ENCODE measurements at places on chromosomes 1 and 21.

DNA sequence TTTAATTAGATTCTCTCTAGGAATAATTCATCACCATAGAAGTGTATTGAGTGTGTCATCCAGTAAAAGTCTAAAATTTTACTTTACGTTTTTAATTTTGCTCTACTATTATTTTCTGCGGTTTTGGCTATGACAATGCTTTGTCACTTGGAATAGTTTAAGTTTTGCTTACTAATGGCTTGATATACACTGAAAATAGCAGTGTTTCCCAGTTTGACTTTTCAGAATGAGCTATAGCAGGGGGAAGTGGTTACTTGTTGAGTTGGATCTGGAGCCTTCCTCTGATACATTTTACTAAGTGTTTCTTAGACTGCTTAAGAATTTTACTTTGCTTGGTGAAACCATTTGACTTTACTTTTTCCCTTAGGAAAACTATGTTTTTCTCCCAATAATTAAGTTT lies 5.0 kb downstream of the DNAJC16 start:
- no peak for DNase-seq

- no peak for DNase-seq
These were observed 296.6 kb downstream of the TTLL7 start for GRCh38 chr1:83702356-83702755.

GRCh38 chr1:209349363-209350308 lies 233.9 kb upstream of the CAMK1G start:
- no peak for DNase-seq

- peak; percentile 25 for DNase-seq
These were observed 196.2 kb downstream of the ZC3H11B start for GRCh38 chr1:219416598-219417238.

DNA sequence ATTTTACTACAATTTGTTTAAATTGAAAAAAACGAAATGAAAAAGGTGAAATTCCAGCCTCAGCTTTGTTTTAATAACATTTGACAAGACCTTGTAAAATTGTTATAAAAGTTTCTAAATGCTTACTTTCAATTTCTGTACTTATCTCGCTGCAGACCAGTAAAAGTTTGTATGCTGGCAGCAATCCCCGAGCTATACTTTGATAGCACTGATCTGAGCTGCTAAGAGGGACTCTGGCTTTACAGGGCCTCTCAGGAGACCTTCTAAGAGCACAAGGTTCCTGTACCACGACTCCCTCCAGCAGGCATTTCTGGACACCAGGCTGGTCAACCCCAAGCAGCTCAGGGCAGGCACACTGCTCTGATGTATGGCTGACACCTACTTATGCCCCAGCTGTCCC lies 13.1 kb downstream of the STMN1 start:
- no peak for DNase-seq

DNA sequence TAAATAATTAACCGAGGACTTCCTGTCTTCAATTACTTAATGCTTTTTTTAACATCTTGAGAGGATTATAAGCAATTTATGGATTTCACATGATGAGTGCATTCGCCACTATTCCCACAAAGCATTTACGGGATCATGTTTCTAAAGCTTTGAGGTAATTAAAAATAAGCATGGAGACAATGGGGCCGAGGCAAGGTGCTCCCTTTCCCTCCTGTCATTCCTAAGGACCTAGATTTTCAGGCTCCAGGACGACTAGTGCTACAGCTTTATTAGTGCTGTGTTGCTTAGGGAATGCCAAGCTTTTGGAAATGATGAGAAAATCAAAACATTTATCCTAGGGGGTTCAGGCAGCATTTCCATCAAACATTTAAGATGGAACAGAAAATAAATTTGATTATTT lies 209.2 kb downstream of the KCTD3 start:
- DNase-seq: no peak

GRCh38 chr1:40567825-40568224 lies 36.4 kb downstream of the ZNF684 start:
- DNase-seq: no peak

- DNase-seq: no peak
These were observed 35.9 kb downstream of the RGSL1 start for GRCh38 chr1:182485861-182486260.

DNA sequence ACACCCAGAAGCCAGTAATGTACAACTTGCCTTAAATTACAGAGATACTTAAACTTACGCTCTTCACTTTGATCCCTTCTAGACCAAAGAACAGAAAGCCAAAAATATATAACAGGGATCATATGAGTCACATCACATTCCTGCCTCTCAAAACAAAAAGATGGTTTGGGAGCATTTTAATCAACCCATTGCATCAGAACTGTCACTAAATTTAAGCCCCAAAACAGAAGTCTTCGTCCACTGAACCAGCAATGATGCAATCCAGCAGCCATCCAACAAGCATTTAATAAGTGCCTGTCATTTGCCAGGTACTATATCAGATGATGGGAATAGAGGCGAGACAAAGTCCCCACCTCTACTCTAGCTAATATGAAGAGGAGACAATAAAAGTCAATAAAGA lies 42.7 kb upstream of the GLIS1 start:
- peak; percentile 13 for DNase-seq

GRCh38 chr1:85278853-85279314 lies 2.5 kb upstream of the BCL10 start:
- DNase-seq: peak; percentile 82

DNA sequence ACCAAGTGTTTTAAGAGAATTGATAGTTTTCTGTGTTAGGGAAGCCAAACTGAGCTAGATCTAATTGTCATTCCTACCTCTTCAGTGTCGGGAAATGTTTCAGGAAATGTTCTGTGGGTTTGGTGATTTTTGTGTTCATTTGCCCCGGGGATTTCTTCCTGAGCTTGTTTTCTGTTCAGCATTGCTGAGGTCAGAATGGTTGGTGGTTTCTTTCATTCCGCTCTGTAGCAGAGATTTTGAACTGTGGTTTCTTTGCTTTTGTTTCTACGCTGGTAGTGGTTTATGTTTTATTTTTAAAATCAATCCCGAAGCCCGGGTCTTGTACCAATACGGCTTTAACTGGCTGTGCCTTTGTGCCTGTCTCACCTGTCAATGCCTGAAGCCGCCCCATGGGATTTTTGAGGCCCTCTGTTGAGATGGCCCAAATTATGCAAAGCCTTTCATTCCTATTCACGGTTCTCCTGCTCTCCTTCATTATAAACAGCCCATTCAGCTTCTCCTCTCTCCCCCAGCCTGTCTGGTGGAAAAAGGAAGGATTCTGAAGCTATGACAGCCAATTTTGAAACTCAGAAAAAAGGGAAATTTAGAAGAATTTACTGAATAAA lies 417.2 kb upstream of the KAZN start:
- DNase-seq: no peak

GRCh38 chr1:72013161-72013560 lies 269.2 kb downstream of the NEGR1 start:
- DNase-seq: no peak

- no peak for DNase-seq
These were observed 295.9 kb upstream of the ADGRL4 start for GRCh38 chr1:79302380-79302930.

DNA sequence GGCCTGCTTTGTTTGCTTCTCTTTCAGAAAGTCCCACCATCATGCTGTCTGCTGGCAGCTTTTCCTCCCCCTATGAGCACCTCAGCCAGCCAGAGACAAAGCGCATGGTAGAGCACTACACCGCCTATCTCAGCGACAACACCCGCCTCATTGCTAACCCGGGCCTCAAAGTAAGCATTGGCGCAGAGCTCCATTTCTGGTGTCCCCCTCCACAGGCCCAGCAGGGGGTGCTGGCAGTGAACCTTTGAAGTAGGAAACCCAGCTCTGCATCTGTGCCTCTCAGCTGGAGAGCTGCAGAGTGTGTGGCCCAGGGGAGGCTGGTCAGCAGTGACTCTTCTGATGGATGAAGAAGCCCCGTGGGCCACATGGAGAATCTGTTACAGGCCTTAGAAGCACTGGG lies 81.2 kb upstream of the RAVER2 start:
- DNase-seq: no peak

- DNase-seq: no peak
These were observed 29.0 kb downstream of the MRPL39 start for GRCh38 chr21:25578056-25578961.

- DNase-seq: no peak
These were observed 148.0 kb upstream of the LMO4 start for GRCh38 chr1:87180682-87181081.

GRCh38 chr1:218344814-218345672 lies at the start of gene TGFB2:
Gene TGFB2 (plus strand): TSS chr1:218345336. CDS start chr1:218346702, 1,366 bp downstream.
- DNase-seq: peak; percentile 67

GRCh38 chr1:228778466-228778865 lies 43.2 kb downstream of the RHOU start:
- no peak for DNase-seq

GRCh38 chr1:94183197-94183815 lies 54.1 kb downstream of the ARHGAP29 start:
- no peak for DNase-seq

GRCh38 chr1:48025076-48025475 lies 27.9 kb upstream of the TRABD2B start:
- DNase-seq: no peak

- no peak for DNase-seq
These were observed 33.4 kb upstream of the PRKACB start for GRCh38 chr1:84110629-84111028.

DNA sequence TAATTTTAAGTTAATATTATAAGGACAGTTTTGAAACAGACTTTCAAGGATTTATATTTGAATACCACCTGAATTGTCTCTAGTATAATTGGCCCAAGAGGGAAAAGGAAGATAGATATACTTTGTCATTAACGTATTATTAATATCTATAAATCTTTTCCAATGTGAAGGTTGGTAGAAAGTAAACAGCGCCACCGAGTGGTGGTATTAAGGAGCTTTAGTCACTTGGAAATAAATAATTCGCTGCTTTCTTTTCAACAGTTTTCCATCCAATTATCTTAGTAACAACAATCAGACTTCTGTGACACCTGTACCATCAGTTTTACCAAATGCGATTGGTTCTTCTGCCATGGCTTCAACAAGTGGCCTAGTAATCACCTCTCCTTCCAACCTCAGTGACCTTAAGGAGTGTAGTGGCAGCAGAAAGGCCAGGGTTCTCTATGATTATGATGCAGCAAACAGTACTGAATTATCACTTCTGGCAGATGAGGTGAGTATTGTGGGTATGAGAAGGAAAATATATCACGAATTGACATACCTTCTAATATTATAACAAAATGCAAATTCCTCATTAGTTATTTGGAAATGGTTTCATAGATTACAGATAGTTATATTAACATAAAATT lies 37.7 kb downstream of the SH3GLB1 start:
- no peak for DNase-seq

DNA sequence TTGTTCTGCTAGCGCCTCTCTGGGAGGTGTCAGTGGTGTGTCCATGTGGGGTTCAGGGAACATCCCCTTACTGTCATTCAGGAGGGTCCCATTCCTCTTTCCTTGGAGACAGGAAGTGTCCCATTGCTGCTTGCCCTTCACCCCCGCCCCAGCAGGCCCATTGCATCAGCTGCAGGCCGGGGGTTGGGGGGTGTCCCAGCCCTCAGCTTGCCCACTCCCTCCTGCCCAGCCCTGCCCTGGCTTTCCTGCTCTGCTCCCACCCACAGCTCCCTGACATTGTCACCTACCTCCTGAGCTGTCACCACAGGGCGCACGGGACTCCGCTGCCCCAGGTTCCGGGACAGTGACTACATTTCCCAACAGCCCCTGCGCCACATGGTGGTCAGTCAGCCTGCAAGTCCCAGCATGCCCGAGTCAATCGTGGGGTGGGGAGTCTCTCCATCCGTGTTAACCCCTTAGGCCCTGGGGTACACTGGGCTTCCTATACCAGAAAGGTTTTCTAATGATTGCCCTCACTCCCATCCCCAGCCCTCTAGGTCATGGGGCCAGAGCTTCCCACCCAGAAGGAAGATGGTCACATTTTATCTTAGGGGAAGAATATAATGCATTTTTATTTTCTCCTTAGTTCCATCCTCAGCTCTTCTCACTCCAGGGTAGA lies at the start of gene INPP5B:
Gene INPP5B, minus strand, starts transcription at position 351 of the 658 bp plus-strand sequence. CDS start 745 bp downstream, outside the sequence.
- DNase-seq: peak; percentile 93

GRCh38 chr1:55359611-55360010 lies 144.4 kb upstream of the USP24 start:
- DNase-seq: no peak

DNA sequence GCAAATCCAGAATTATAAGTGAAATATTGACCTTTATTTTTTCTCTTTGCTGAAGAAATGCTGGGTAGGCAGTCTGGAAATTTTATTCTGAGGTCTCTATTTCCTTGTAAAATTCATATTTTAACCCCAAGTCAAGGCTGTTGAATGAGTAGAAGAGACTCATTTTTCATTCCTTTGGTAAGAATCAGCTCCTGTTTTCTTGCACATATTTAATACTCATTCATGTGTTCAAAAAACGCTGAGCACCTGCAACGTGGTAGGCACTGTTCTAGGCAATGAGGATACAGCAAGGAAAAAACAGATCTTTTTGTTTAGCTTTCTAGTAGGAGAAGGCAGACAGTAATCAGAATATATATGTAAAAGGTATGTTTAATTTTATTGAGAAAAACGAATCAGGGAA lies 1.5 kb downstream of the PRKAA2 start:
- no peak for DNase-seq

GRCh38 chr1:40599926-40600325 lies 65.6 kb downstream of the RIMS3 start:
- DNase-seq: no peak

GRCh38 chr1:90402893-90403849 lies 313.9 kb downstream of the BARHL2 start:
- peak; percentile 15 for DNase-seq

DNA sequence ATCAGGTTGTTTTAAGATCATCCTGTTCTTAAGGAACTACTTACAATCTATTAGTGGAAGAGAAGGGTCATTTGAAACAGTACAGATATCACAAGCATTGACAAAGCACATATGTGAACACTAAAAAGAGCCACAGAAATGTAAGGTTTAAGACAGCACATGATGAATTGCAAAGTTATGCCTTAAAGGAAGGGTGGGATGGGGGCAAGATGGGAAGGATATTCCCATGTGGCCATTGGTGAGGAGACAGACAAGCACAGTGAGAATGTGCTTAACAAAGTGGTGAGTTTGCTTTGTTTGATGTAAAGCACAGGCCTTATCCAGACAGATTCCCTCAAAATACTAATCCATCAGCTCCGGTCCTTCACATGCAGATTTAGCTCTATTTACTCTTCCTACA lies 151.6 kb upstream of the IVNS1ABP start:
- no peak for DNase-seq

DNA sequence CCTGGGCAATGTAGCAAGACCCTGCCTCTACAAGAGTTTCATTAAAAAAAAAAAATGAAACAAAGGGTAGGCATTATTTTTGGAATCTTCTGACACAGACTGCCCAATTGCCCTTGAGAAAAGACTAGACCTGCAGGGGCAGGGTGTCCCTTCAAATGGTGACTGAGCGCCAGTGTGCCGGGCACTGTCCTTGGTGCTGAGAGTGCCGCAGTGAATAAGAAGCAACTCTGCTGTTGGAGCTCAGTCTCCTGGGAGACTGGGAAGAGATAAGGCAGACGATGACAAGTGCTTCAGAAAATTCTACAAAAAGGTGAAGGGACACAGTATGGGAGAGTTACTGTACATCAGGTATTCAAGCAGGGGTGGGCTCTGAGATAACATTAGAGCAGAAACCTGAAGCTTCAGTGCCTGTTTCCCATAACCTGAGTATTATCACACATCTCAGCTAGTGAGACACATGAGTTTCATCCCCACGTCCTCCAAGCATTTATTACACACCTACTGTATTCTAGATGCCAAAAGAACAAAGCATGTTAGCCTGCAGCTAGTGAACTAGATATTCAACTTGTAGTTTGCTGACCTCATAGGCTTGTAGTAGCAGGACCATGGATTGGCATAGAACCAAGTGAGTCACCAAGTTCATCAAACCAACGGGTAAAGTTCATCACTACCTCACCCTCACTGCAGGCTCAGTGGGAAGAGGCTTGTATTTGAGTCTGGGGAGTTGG lies 18.4 kb upstream of the RPL11 start:
- peak; percentile 67 for DNase-seq

GRCh38 chr1:211613108-211613947 lies 34.4 kb upstream of the SLC30A1 start:
- peak; percentile 89 for DNase-seq

Measured in AG08396 (cell line).